ENCODE measurements at places on chromosomes 3 and 15. TPM values are rescaled to one million over a fixed set of nuclear protein-coding genes. Genes with fewer than 3 reads are reported as not detected.
A peak's percentile ranks its signal among the peaks of the same experiment; 100 is the strongest.

- DNase-seq: peak; percentile 69
Measured at GRCh38 chr3:172467170-172467824, 19.0 kb upstream of the GHSR start.

GRCh38 chr3:171851660-171852058, 8.5 kb downstream of the TMEM212 start:
- peak; percentile 34 for DNase-seq

DNA sequence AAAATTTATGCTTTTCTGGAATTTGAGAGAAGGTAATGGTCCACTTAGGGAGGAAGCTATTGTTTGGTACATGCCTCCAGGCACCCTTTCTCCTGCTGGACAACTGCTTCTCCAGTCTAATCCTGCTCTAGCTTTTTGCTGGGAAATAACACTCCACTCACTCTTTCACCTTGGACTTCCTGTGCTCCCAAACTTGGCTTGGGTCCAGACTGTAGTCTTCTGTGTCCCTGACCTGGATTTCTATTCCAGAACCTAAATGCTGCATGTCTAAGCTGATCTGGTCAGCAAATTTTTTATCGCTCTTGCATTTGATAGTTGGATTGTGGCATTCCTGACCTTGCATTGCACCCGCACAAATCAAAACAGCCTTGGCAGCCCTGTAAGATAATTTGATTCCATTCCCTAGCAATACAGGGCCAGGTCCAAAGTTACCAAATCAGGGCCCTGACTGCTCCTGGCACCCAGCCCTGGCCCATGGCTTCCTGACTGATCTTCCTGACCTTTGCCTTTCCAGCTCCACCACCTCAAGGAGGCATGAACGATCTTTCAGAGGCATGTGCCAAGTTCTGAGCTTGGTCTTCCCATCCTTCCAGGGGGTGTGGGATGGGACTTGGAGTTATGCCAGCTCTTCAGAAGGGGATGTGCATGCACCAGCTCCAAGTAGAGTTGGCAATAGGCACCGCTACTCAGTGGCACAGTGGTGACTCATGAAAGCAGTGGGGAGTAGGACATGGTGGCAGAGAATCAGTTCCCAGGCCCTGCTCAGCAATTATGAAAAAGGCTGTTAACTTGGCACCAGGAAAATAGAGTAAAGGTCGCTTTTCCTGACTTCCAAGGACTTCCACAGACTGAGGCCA, 43.9 kb upstream of the GOLGA8J start:
- DNase-seq: peak; percentile 46

Gene VGLL3
- under 0.01 TPM for total RNA-seq

Gene SCG5
- total RNA-seq: 46.8 TPM
